ENCODE measurements at places on chromosomes 2 and 18. TPM values are rescaled to one million over a fixed set of nuclear protein-coding genes. Genes with fewer than 3 reads are reported as not detected.

DNA sequence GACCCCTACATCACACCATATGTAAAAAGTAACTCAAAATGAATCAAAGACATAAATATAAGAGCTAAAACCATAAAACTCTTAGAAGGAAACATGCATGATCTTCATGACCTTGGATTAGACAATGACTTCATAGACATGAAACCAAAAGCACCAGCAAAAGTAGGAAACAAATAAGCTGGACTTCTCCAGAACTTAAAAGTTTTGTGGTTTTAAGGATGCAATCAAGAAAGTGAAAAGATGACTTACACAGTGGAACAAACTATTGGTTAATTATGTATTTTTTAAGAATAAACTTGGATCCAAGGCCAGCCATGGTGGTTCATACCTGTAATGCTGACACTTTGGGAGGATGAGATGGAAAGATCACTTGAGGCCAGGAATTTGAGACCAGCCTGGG lies 150.2 kb downstream of the GALNT1 start:
- no peaks in the 10 kb centered on the region for H3K27me3 ChIP-seq
- H3K36me3 ChIP-seq: no peaks in the 10 kb centered on the region
- H3K27ac ChIP-seq: no peak overlapping the region
- no peaks in the 10 kb centered on the region for H3K4me1 ChIP-seq
- no peak overlapping the region for H3K4me3 ChIP-seq

DNA sequence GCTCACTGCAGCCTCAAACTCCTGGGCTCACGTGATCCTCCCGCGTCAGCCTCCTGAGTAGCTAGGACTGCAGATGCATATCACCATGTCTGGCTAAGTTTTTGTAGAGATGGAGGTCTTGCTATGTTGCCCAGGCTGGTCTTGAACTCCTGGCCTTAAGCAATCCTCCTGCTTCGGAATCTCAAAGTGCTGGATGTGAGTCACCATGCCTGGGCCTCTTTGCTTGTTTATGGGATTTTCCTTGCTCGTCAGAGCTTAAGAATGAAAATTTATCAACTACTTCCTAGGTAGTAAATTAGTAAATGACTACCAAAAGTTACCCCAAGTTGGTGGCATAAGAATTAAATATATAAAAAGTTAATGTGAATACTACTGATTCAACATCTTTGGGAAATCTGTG lies 51.0 kb downstream of the ACTR3 start:
- H3K27me3 ChIP-seq: no peaks in the 10 kb centered on the region
- H3K36me3 ChIP-seq: peaks cover 5% of the 10 kb centered on the region
- H3K4me1 ChIP-seq: no peaks in the 10 kb centered on the region
- ATAC-seq: no peak

- peak; percentile 97 for ATAC-seq
- H3K36me3 ChIP-seq: peaks cover 26% of the 10 kb centered on the region
- peak within 1 kb of the TSS; percentile 77 for H3K4me3 ChIP-seq
- peaks cover 15% of the 10 kb centered on the region for H3K4me1 ChIP-seq
Measured at GRCh38 chr2:105337122-105338019, at the start of gene C2orf49. C2orf49 (plus strand) TSS chr2:105337540; CDS start chr2:105337588, 48 bp downstream.

- no peaks in the 10 kb centered on the region for H3K27me3 ChIP-seq
- H3K4me1 ChIP-seq: peaks cover 3% of the 10 kb centered on the region
- ATAC-seq: no peak
- no peaks in the 10 kb centered on the region for H3K36me3 ChIP-seq
- no peak overlapping the region for H3K27ac ChIP-seq
- H3K4me3 ChIP-seq: no peak overlapping the region
Measured at GRCh38 chr2:181836583-181836982, 54.9 kb upstream of the ITPRID2 start.

GRCh38 chr2:17605696-17606095 lies 65.2 kb downstream of the VSNL1 start:
- no peaks in the 10 kb centered on the region for H3K4me1 ChIP-seq
- ATAC-seq: no peak
- H3K27me3 ChIP-seq: no peaks in the 10 kb centered on the region
- H3K27ac ChIP-seq: no peak overlapping the region

- no peak overlapping the region for H3K27ac ChIP-seq
- H3K4me3 ChIP-seq: no peak overlapping the region
- H3K4me1 ChIP-seq: no peaks in the 10 kb centered on the region
- no peaks in the 10 kb centered on the region for H3K36me3 ChIP-seq
- ATAC-seq: no peak
Measured at GRCh38 chr18:66124394-66124793, 373.6 kb downstream of the CDH7 start.

GRCh38 chr2:19350678-19351401 lies 7.6 kb downstream of the OSR1 start:
- peaks cover 32% of the 10 kb centered on the region for H3K36me3 ChIP-seq
- peaks cover 24% of the 10 kb centered on the region for H3K27me3 ChIP-seq
- peaks cover 83% of the 10 kb centered on the region for H3K4me1 ChIP-seq
- peak overlapping the region; percentile 38 for H3K4me3 ChIP-seq

GRCh38 chr2:120320318-120320851 lies 25.6 kb upstream of the INHBB start:
- ATAC-seq: no peak
- H3K4me1 ChIP-seq: peaks cover 13% of the 10 kb centered on the region
- H3K36me3 ChIP-seq: no peaks in the 10 kb centered on the region

DNA sequence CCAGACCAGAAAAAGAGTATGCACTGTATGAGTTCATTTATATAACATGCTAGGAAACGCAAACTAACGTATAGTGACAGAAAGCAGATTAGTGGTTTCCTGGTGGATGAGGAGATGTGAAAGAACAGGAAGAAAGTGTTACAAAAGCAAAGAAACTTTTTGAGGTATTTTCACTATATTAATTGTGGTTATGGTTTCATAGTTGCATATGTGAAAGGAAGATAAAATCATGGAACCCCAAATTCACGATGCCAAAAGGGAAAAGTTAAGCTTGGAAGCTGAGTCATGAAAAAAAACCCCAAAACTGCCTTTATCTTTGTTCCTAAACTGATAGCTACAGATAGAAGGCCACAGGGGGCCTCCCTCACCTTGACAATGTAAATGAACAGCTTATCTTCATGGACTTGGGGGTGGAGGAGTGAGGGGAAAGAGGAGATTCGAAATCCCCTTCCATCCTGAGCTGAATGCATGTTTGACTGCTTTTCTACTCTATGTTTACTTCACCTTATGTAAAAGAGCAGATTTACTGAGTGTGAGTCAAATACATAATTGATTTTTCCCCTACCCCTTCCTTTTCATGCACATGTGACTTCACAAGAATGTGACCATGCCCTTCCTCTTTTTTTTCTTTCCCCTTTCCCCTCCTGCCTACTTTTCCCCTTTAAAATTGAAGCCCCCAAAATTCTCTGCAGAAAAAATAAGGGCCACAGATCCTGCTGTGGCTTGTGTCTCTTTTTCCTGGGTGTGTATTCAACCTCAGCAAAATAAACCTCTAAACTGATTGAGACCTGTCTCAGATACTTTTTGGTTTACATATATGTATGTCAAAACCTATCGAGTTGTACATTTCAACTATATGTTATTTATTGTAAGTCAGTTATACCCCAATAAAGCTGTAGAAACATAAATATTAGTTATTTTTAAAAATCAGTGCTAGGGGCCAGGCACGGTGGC lies 100.1 kb upstream of the TLK1 start:
- H3K4me1 ChIP-seq: no peaks in the 10 kb centered on the region
- no peaks in the 10 kb centered on the region for H3K36me3 ChIP-seq
- no peak for ATAC-seq
- H3K27me3 ChIP-seq: no peaks in the 10 kb centered on the region

DNA sequence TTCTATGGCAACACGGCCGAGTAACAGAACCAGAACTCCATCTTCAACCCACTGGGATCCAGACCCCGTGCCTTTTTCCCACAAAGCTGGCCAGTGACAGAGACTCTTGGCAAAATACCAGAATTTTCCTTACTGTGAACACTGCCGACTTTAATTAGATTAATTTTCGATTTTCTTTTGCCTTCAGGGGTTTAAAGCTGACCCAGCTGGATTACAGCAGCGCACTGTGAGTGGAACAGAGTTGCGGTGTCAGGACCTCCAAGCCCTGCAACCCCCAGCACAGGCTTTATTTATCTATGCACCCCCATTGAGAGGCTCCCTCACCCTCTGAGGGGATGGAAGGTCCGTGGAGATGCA lies 36.4 kb downstream of the CTIF start:
- H3K36me3 ChIP-seq: peaks cover 8% of the 10 kb centered on the region
- no peaks in the 10 kb centered on the region for H3K4me1 ChIP-seq
- ATAC-seq: no peak
- no peak overlapping the region for H3K4me3 ChIP-seq

- ATAC-seq: peak; percentile 80
- H3K27ac ChIP-seq: peak overlapping the region; percentile 59
- H3K36me3 ChIP-seq: no peaks in the 10 kb centered on the region
Measured at GRCh38 chr2:63875131-63875527, 33.4 kb downstream of the UGP2 start.

DNA sequence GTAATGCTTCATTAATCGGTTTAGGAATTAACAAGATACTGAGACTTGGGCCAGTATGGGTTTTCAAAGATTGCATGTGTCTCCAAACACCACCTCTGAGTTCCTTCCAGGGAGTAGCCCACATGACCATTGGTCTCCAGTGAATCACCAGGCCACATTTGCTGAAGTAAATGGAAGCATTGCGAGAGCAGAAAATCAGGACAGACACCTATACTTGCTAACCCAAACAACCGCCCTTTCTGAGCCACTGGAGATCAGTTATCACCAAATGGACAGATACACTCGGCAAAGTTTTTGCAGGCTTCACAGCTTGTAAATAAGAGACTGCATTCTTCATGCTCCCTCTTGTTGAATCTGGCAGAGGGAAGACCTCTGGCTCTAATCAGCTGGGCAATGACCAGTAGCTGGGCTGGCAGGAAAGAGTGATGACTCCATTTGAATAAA lies 40.9 kb downstream of the GATA6 start:
- no peak overlapping the region for H3K27ac ChIP-seq
- no peaks in the 10 kb centered on the region for H3K4me1 ChIP-seq
- H3K36me3 ChIP-seq: no peaks in the 10 kb centered on the region
- H3K27me3 ChIP-seq: no peaks in the 10 kb centered on the region
- no peak overlapping the region for H3K4me3 ChIP-seq

DNA sequence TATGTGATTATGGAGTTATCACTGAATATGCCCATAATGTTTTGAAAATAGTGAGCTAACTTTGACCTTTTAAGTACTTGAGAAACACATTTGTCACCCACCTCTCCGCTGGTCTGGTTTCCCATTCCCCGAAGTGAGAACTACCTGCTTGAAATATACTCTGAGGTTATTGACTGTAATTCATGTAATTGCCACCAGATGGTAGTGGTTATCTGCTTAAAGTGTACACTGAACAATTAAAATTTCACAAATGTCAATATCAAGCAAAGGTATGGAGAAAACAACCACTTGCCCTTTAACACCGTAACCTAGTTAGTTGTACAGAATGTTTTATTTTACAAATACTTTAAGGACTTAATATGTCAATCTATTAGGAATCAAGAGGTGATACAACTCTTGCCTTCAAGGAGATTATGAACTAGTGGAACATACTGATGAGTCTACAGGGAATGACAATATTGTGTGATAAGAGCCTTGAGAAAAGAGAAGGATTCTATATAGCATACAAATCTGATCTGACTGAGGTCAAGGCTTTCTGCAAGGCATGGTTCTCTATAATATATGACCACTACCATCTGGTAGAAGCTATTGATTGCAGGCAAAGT lies 316.8 kb upstream of the KCNH7 start:
- H3K4me1 ChIP-seq: no peaks in the 10 kb centered on the region
- no peak overlapping the region for H3K27ac ChIP-seq
- ATAC-seq: no peak
- H3K27me3 ChIP-seq: no peaks in the 10 kb centered on the region
- H3K4me3 ChIP-seq: no peak overlapping the region

Gene IL18RAP
- total RNA-seq: 0.89 TPM

Gene POTEF
- total RNA-seq: not detected

Gene ENOSF1
- total RNA-seq: 16.2 TPM

Gene UGT1A4
- not detected for total RNA-seq

Gene SEPTIN10
- 157 TPM for total RNA-seq

Gene SULT1C2
- total RNA-seq: not detected

Gene PROM2
- total RNA-seq: 0.94 TPM

Gene TMEM200C
- total RNA-seq: under 0.01 TPM

Gene FTCDNL1
- 1.4 TPM for total RNA-seq

Gene WNT10A
- total RNA-seq: not detected
